ENCODE measurements at places on chromosomes 1 and 21. TPM values are rescaled to one million over a fixed set of nuclear protein-coding genes. Genes with fewer than 3 reads are reported as not detected.

The SERINC2 gene
- 1.1 TPM for total RNA-seq

The PLA2G2D gene
- total RNA-seq = not detected

The ANGPTL3 gene
- not detected for total RNA-seq

The AMY1B gene
- not detected for total RNA-seq

The CACNA1S gene
- total RNA-seq = not detected

The KRTAP10-9 gene
- total RNA-seq = not detected

The FCGR3B gene
- not detected for total RNA-seq

The BNIPL gene
- total RNA-seq = 0.16 TPM

Data from bronchial smooth muscle cell (primary cell).